D341Med (cell line): ENCODE measurements at places on chromosomes 4 and X.

DNA sequence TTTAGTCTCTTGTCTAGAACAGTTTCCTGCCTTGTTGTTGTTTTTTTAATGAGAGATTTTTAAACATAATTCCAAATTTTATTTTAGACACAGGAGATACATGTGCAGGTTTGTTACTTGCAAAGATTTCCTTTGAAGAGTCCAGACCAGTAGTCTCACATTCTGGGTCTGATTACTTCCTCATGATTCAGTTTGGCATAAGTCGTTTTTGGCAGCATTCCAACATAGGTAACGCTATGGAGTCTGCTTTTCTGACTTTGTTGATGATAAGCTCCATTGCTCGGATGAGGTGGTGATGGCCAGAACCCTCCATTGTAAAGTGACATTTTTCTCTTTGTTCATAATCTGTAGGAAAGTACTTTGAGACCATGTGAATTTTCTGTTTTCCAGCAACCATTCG is 74.7 kb downstream of the CLCN4 start:
- DNase-seq, result no peak

DNA sequence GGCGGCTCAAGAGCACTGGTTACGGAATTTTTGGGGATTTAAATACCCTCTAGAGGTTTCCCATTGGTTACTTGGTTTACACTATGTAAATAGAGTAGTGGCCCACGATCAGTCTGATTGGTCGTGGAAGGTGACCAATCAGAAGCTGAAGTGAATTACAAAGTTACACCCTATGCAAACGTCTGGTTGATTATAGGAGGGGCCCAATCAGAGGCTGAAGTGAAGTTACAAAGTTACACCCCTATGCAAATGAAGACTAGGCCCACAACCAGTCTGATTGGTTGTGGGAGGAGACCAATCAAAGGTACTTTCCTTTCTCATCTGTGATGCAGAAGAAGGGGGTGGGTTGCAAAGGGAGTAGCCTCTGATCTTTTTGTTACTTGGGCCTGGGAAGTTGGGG is 45.1 kb upstream of the HSD17B10 start:
- DNase-seq, result no peak

DNA sequence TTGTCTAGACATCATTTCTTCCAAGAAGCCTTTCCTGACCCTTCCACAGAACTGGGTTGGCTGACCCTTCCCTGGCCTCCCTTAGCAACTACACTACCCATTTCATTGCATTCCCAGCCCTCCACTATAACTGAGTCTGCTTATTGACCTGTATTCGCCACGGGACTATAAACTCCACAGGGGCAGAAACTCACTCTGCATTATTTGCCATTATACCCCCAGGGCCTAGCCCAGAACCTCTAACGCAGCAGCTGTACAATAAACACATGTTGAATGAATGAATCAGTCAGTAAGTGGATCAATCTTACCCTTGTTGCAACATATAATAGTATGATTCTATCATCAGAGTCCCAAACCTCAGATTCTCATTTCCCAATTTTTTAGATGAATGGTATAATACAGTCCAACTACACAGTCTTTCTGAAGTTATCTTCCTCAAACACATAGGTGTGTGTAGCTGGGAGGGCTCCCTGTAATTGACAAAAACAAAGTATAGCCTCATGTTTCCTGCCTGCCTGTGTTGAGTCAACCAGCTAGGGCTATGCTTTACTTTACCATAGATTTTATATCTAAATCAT is 209.3 kb downstream of the CHIC2 start:
- no peak for DNase-seq

- no peak for DNase-seq
Measured at GRCh38 chr4:94504545-94504944, 52.8 kb downstream of the PDLIM5 start.

DNA sequence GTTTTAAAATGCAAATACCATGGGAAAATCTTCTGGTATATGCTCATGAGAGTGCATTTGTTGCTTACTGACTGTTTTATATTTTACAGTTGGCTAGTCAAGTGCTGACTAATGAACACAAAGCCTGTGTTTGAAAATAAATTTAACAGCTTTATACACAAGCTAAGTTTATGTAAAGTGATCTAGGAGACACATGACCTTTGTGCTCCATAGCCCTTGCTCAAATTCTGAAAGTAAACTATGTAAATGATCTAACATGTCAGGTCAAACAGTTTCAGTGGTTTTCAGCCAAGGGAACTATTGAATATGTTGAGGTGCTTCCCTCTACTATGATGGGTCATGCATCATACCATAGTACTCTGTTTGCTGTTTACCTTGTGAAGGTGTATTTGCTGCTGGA is 36.7 kb downstream of the DIAPH2 start:
- no peak for DNase-seq

GRCh38 chr4:102945066-102945465 is 74.4 kb downstream of the SLC9B1 start:
- no peak for DNase-seq

DNA sequence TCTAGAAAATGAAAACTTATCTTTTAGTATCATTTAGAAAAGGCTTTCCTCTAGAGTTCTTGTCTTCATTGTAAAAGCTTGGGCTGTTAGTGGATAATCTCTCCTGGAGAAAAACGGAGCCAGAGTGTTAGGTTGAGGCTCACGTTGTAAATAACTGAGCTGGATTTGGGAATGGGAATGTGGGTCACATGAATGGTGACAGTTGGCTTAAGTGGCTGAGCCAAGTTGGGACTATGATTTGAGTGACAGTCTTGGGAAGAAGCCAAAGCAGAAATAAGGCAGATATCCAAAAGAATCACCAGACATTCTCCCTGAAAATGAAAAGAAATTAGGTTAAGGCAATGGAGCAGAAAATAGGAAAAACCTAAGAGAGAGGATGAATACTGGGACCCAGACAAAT is 33.6 kb upstream of the PDGFC start:
- DNase-seq, result no peak

GRCh38 chr4:3685081-3685645 is 81.0 kb upstream of the ADRA2C start:
- no peak for DNase-seq

GRCh38 chrX:13569479-13570260 is at the start of gene EGFL6:
Gene EGFL6 (plus strand): TSS chrX:13569601. CDS start chrX:13569862, 261 bp downstream.
- DNase-seq, result peak; percentile 28
